Right forelimb (tissue), 1 donor: ENCODE measurements at places on chromosomes 12 and 14.

- DNase-seq, result no peak
These were observed 166.6 kb upstream of the RPL10L start for GRCh38 chr14:46818147-46818546.

DNA sequence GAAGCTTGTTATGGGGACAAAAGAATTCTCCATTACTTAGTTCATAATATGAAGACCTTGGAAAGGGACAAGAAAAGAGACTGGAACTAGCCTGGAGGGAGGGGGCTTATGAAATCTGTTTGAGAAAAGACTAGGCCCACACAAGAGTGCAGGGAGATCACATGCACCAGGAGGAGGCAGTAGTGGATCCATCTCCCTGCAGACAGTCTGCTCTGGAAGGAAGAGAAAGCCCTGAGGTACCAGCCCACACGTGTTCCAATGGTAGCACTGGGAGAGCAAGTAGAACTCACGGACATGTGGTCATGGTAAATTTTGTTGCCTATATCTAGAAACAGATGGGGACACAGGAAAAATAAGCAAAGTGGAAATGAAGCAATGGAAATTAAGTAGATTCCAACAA is 445.4 kb downstream of the SOX5 start:
- DNase-seq, result no peak

DNA sequence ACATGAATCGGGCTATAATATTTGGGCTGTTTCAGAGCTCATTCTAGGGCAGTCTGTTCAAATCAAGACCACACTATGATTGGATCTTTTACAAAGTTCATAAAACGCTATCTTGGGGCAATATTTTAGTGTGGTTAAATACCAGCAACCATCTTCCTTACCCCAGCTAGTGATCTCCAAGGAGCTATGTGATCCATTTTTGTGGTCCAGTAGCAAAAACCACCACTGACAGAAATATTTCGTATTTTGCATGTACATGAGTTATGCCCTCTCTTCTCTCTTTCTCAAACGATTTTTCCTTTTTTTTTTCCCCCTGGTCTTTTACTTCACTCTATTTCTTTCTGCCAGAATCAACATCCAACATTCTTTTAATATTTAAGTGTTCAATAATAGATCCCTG is 280.6 kb upstream of the KITLG start:
- no peak for DNase-seq

GRCh38 chr12:111031916-111032590 is 111.7 kb upstream of the MYL2 start:
- DNase-seq, result no peak

DNA sequence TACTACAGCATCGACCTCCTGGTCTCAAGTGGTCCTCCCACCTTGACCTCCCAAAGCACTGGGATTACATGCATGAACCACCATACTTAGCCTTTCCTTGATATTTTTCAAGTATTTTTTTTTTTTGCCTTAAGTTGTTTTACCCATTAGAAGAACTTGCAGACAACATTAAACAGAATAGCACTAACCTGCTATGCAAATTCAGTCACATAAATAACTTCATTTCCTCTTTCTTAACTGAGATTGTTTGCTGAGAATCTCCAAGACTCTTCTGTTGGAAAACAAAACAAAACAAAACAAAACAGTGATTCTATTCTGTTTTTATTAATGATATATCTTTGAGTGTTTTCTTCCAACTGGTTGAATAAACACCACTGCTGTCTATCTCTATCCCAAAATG is 115.9 kb upstream of the IFNG-AS1 start:
- no peak for DNase-seq

- no peak for DNase-seq
These were observed 17.8 kb upstream of the PPP2R5C start for GRCh38 chr14:101743701-101744100.

DNA sequence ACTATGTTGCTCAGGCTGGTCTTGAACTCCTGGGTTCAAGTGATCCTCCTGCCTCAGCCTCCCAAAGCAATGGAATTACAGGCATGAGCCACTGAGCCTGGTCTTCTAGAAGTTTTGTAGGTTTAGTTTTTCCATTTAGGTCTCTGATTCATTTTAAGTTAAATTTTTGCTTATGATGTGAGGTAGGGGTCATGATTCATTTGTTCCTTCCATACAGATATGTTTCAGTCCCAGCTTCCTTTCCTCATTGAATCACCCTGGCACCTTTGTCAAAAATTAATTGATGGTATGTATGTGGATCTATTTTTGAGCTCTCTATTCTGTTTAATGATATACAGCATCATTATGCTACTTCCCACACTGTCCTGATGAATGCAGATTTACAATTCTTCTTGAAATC is 25.6 kb upstream of the CABP1 start:
- no peak for DNase-seq

DNA sequence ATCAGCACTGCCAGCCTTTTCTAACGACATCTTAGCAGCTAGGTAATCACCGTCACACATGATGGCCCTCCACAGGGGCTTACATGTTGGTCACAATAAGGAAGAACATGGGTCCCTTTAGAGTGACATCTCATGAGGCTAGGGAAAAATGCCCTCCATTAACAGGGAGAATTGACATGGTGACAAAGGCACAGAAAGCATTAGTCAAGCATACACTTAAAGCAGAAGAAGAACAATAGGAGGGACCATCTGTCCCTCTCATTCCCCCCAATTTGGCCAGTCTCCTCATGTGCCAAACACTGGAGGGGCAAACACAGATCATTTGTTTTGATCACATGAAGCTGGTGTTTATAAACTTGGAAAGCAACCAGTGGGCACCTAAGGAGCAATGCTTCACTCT is 78.0 kb downstream of the GRIP1 start:
- DNase-seq, result no peak

DNA sequence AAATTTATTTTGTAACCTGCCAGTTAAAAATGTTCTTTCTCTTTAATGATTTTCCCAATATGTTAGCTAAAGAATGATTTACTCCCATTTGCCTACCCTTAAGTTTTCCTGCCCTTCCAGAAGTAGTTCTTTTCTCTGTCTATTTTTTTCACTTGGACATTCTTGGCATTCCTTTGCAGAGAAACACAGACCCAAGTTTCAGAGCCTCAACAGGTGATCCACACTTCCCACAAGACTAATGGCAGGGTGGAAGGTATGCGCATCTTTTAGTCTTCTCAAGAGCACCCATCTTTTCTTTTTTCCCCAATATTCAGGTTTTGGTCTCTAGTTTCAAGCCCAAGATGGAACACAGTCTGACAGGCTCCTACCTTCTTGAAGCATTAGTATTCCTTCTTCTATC is 420.7 kb downstream of the ADAMTS20 start:
- DNase-seq, result no peak

- DNase-seq, result no peak
These were observed 152.9 kb downstream of the CAND1 start for GRCh38 chr12:67422081-67422480.

DNA sequence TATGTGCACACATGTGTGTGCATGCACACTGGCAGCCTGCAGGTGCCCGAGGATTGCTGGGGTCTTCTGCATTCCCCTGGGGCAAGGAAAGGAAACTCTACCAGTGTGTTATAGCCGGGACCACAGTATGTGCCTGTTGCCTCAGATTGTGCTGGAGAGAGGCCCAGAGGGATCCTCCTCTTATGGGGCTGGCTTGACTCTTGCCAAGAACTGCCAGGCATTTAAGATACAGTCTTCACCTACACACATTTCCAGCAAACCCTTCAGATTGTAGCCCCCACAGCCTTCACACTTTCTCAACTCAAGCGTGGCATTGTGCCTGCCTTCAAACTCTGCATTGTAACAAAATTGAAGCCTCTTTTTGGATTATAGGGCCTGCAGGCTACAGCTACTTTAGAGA is 176.7 kb upstream of the DYRK2 start:
- DNase-seq, result no peak

GRCh38 chr12:34391771-34392581 is 369.7 kb downstream of the ALG10 start:
- peak; percentile 32 for DNase-seq

DNA sequence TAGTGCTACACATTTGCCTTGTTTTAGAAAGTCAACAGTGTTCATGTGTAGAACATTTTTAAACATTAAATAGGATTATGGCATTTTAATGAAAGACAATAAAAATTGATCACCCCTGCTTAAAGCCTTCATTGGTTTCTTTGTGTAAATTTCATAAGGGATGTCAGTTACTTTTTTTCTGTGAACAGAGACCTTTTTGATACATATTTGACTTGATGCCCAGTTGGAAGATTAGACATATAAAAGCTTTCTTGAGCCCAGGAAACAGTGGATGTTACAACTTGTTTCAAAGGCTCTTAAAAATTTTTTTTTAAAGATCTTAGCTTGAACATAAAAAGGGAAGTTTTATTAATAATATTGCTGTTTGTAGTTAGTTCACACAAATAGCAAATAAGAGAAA is 168.7 kb upstream of the PDZRN4 start:
- no peak for DNase-seq

DNA sequence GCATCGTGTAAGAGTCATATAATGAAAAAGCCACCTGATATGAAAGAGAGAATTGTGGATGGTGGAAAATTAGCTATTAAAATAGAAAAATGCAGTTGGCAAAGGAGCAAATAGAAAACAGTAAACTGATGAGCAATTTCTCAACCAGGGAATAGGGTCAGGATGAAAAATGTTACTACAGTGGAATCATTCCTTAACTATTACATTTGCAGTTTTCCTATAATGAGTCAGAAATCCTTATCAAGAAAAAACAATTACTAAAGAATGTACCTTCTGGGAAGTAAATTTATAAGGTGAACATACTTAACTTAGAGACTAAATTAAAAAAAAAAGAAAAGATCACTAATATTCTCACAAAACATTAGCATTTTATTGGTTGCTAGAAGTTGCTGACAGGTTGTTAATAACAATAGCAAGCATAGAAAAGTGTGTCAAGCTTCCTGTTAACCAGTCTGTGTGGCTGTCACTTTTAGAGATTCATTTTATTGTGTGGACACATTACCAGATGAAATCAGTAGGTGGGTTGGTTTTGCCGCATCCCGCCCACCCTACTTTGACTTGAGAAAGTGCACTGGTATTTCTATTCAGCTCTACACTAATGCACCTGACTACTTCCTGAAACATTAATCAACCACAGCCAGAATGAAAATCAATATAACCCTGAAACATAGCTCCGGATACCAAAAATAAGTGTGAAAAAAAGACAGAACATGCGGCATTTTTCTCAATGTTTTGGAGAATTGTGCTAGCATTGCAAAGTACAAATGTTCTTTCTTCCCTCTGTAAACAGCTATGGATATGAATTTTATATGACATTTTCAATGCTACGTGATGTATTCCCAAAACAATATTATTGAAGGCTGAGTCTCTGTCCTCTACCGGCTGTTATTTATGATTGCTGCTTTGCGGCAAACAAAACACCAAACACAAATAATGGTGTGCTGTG is 576.7 kb downstream of the SLC16A7 start:
- DNase-seq, result no peak

GRCh38 chr14:103138301-103139131 is 15.3 kb downstream of the TNFAIP2 start:
- no peak for DNase-seq

- no peak for DNase-seq
These were observed 129.4 kb downstream of the PPM1H start for GRCh38 chr12:62805517-62805916.

DNA sequence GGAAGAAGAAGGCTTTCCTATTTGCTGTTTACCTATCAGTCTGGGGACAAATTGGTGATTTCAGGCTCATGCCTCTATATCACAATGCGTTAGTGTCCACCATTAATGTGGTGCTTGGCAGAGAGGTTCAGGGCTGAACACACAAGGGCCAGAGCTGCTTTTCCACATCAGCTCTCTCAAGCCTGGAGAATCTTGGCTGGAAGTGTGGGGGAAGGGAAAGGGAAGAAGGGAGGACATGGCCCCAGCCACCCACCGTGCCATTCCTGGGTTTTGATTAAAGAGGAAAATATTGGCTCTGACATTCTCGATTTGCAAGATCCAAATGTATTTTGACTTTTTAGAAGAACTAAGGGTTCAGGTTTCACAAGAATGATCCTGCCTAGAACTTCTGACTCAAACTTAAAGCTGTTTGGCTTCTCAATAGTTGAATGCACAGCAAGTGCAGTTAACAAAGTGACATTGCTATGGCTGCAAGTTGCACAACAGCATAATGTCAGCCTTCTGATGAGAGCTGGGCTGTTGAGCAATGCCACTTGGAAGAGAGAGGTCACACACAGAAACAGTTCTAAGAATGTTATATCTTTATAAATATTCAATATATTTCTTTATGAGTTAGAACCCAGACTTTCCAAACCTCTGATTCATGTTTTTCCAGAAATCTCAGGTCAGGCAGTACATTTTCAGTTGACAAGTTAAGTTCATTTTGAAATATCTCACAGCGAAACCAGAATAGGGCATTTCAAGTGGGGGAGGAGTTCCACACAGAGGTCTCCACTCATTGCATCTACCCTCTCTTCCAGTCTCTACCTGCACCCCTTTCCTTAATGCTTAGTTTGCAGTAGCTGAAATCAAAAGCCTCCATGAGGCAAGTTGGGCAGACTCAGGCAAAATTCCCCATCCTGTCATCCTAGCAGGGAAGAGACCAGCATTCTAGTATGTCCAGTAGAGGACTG is 25.3 kb downstream of the IGF1 start:
- DNase-seq, result no peak

- no peak for DNase-seq
These were observed 29.3 kb downstream of the AMN start for GRCh38 chr14:102951799-102952198.

- no peak for DNase-seq
These were observed 82.7 kb downstream of the C14orf132 start for GRCh38 chr14:96121660-96122395.

GRCh38 chr12:103758310-103759089 is 82.5 kb downstream of the NT5DC3 start:
- DNase-seq, result no peak

GRCh38 chr12:112686373-112686772 is 105.2 kb upstream of the RPH3A start:
- DNase-seq, result no peak

DNA sequence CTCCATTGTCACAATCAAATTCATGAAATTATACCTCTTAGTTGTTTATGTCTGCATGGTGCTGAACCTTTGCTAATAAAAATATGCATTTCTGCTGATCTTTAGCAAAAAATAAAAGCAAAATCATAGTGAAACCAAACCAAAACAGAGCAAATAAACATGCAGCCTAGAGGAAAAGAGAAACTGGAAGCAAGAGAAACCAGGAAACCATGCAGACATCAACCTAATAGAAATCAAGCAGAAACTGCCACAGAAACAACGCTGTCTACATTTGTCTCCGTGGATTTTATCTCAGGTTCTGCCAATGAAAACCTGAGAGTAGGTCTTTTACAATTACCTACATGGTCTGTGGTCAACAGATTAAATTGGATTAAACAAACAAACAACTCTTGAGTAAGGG is 173.7 kb downstream of the SYT10 start:
- no peak for DNase-seq

DNA sequence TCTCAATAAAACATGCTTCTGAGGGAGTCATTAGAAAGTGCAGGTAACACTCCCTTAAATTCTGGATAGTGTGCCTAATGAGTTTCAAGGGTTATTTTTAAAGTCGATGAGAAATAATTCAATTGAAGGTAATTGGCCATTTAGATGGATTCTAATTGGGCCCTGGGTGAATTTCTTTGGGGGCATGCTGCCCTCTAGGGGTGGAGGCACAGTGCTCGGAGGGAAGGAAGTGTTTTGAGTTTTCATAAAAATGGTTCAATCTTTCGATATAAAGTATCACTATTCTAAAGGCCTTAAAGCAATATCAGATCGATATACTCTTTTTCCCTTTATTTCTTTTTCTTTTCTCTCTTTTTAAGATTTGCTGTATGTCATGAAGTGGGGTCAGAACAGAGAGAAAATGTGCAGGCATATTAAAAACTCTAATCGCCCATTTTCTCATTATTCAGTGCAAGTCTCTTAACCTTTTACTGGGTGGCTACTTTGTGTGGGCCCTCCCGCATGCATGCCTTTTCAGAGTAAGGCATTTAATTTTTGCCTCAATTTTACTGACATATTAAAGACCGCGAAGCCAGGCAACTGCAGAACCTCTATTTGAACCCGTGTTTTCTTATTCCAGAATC is 25.5 kb downstream of the NKX2-8 start:
- DNase-seq, result no peak
